Aorta (tissue), 5 donors: ENCODE measurements at places on chromosomes 3 and 15. TPM values are rescaled to one million over a fixed set of nuclear protein-coding genes. Genes with fewer than 3 reads are reported as not detected.

Gene C3orf22
- not detected for polyA plus RNA-seq

Gene SUCLG2
- polyA plus RNA-seq = 38.2 TPM

Gene CIB2
- polyA plus RNA-seq = 9.1 TPM

Gene TRH
- not detected for polyA plus RNA-seq

Gene CPNE4
- 0.63 TPM for polyA plus RNA-seq

Gene ADAMTS7
- polyA plus RNA-seq = 3.9 TPM

Gene SCN5A
- 0.38 TPM for polyA plus RNA-seq

Gene UQCC5
- 7.1 TPM for polyA plus RNA-seq

Gene CISH
- 1.5 TPM for polyA plus RNA-seq

Gene HCN4
- under 0.01 TPM for polyA plus RNA-seq
